HFFc6 (cell line): ENCODE measurements at places on chromosomes 2 and 18. TPM values are rescaled to one million over a fixed set of nuclear protein-coding genes. Genes with fewer than 3 reads are reported as not detected.

Gene TDRD15
- total RNA-seq: not detected in 3 replicates

Gene LYPD1
- 1.7 and 9.3 TPM in 2 replicates for total RNA-seq

Gene FZD7
- 114 to 139 TPM (median 121 TPM) in 3 replicates for total RNA-seq

Gene CYRIA
- total RNA-seq: not detected in 3 replicates

Gene STK36
- 21.1 to 29.0 TPM (median 25.9 TPM) in 3 replicates for total RNA-seq

Gene CHRNA1
- total RNA-seq: not detected in 3 replicates

Gene KIF5C
- total RNA-seq: 0.38 to 0.93 TPM (median 0.69 TPM) in 3 replicates

Gene UGT1A3
- total RNA-seq: not detected in 3 replicates

Gene GPR45
- not detected in 3 replicates for total RNA-seq

Gene COLEC12
- 0.05 and 0.14 TPM in 2 replicates for total RNA-seq

- no peak for DNase-seq
Measured at GRCh38 chr2:72024451-72025175, 123.0 kb downstream of the CYP26B1 start.

DNA sequence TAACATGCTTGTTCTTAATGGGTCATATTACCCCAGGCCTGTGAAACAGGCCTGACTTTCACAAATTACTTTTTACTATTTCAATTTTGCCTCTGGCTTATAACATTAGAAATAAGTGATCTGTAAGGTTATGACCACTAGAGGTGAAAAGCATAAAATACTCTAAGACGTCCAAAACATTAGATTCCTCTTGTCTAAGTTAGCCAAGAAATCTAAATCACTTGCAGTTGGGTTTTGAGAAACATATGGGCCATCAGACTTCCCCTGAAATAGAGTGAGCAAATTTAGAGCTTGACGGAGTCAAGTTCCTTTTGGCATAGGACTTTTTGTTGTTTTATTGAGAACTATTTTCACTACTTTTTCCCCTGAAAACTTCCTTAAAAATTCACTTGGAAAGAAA is 32.7 kb upstream of the RIT2 start:
- no peak for DNase-seq

DNA sequence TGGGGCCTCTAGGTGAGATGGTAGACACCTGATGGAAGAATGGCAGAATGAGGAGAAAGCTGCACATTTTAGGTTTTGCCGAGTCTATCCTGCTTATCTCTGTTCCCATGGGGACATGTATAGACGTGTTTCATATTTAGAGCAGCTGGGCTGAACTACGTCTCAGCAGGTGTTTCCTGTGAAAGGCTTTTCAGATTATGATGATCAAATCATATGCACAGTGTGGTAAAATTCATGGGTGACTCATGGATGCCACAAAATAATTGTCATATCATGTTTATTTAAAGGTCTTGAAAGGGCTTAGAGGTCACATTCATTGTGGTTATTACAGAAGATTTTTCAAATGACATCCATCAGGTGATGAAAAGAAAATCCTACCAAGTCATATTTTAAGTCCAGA is 90.5 kb downstream of the ICOS start:
- DNase-seq: no peak

- DNase-seq: no peak
Measured at GRCh38 chr18:3592864-3593263, 142.9 kb downstream of the TGIF1 start.

GRCh38 chr2:201644001-201644400 is 698 bp upstream of the TMEM237 start:
- no peak for DNase-seq

- DNase-seq: no peak
Measured at GRCh38 chr2:226855787-226856186, 19.9 kb downstream of the RHBDD1 start.

DNA sequence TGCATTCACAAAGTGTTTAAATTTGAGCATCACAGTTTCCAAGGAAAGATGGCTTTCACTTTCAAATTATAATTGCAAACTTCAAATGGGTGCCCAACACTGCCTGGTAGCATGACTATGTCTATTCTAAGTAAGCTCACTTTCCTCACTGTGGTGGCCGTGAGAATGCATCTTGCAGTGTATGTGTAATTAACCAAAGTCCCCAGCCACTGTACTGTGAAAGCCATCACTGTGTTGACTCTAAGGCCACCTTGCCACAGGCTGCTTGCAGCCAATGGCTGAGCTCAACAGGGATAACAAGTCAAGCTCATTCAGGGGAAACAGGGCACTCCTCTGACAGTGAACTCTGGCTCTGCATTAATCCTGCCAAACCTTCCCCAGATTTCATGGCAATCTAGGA is 43.3 kb upstream of the LGALSL start:
- DNase-seq: no peak

DNA sequence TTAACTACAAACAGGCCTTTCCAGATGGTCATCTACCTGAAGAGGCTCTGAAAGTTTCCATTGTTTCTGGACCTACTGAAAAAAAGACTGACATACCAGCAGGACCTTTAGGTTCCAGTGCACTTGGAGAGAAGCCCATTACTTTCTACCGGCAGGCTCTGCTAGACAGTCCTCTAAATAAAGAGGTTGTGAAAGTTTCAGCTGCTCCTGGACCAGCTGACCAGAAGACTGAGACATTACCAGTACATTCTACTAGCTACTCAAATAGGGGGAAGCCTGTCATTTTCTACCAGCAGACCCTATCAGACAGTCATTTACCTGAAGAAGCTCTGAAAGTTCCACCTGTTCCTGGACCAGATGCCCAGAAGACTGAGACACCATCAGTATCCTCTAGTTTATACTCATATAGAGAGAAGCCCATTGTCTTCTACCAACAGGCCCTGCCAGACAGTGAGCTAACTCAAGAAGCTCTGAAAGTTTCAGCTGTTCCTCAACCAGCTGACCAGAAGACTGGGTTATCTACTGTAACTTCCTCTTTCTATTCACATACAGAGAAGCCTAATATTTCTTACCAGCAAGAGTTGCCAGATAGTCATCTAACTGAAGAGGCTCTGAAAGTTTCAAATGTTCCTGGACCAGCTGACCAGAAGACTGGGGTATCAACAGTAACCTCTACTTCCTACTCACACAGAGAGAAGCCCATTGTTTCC is 65.8 kb downstream of the ALMS1 start:
- no peak for DNase-seq

DNA sequence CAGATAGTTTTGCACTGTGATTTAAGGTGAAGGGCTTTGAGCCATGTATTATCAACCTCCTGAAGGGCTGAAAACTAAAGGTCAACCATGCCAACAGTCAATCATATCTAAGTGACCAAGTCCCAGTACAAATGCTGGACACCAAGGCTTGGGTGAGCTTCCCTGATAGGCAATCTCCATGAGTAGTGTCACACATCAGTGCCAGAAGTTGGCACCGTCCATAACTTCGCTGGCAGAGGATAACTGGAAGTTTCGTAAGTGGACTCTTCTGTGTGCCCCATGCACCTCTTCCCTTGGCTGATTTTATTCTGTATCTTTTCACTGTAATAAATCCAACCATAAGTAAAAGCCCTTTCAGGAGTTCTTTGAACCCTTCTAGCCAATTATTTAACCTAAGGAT is 13.2 kb downstream of the REV1 start:
- no peak for DNase-seq

DNA sequence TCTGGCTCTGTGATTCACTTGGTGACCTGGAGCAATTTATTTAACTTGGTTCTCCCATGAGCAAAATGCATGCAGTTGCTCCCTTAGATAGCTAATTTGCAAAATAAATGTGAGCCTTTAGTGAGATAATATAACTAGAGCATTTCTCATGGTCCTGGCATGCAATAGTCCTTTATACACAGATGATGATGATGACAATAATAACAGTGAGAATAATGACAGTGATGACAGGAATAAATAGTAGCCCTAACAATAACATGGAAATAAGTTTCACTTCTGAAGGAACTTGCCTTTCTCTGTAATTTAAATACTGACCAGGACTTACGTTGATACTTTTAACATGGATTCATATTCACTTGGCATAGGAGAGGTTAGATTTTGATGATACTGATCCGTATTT is 49.2 kb downstream of the LPIN1 start:
- no peak for DNase-seq

DNA sequence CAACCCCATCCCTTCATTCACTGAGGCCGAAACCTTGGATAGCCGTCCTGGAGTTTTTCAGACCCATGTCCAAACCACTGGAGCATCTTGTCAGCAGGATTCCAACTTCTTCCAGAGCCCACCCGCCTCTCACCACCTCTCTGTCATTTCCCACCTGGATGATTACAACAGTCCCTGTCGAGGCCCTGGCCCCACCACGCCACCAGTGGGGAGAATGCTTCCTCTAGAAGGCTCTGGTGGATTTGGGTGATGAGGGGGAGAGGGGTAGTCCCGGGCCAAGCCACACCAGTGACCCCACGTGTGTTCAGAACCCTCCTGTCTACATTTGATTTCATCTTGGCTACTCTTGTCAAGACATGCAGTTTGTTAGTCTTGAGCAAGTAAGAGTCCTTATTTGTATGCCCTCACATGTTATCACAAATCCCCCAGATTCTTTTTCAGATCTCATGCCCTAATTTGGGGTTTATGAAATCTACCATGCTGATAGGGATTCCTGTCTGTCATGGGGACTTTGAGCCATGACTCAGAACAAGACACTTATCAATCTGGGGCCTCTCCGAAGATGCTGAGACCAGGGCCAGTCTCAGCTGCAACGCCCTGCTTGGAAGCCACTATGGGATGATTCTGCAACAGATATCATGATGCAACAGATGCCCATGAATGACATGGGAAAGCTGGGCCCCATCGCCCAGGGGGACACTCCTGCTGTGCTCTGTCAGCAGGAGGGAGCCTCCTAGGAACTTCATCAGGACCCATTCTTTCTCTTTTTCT is 186.1 kb downstream of the ZFP36L2 start:
- DNase-seq: no peak

DNA sequence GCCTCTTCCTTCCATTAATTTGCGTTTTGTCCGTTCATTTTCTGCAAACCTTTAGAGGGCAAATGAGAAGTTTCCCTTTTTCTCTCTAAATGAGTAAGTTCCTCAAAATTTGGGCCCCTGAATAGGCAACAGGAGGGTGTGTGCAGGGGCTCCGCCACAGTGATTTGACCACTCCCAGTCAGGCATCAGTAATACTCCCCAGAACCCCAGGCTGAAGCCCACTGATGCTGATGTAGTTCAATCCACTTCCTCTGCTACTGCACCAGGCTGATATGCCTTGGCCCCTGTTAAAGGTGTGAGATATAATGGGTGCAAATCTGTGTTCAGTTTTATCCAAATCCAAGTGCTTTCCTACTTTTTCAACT is 1150.0 kb downstream of the RPIA start:
- DNase-seq: no peak

GRCh38 chr18:50982802-50983179 is 15.0 kb downstream of the ELAC1 start:
- DNase-seq: no peak

- no peak for DNase-seq
Measured at GRCh38 chr2:196356332-196356731, 185.0 kb upstream of the STK17B start.

GRCh38 chr18:76467371-76468190 is 27.5 kb downstream of the ZNF516 start:
- DNase-seq: no peak

GRCh38 chr2:190126798-190127197 is 64.3 kb upstream of the MSTN start:
- no peak for DNase-seq

GRCh38 chr2:179049546-179050311 is at the start of gene CCDC141:
TSS of gene CCDC141 (minus strand) at chr2:179050137. CDS start at chr2:179049941, 196 bp downstream.
- DNase-seq: no peak

GRCh38 chr2:163667064-163667887 is 68.5 kb downstream of the FIGN start:
- DNase-seq: peak; percentile 67

DNA sequence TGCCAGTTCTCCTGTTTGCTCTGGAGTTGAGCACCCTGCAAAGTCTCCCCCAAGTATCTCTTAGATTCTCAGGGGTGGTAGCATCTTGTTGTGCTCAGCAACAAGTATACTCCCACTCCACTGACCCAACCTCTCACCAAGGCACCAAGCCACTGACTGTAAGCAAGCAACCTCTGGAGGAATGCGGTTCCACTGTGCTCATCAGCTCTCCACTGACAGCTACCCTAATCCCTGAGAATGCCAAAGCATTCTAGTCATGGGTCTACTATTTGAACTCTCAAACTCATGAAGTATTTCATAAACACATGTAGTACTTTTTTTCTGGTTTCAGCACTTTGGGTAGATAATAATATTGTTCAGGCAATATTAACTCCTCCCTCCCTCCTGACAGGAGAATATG is 170.0 kb downstream of the EPHA4 start:
- peak; percentile 68 for DNase-seq

DNA sequence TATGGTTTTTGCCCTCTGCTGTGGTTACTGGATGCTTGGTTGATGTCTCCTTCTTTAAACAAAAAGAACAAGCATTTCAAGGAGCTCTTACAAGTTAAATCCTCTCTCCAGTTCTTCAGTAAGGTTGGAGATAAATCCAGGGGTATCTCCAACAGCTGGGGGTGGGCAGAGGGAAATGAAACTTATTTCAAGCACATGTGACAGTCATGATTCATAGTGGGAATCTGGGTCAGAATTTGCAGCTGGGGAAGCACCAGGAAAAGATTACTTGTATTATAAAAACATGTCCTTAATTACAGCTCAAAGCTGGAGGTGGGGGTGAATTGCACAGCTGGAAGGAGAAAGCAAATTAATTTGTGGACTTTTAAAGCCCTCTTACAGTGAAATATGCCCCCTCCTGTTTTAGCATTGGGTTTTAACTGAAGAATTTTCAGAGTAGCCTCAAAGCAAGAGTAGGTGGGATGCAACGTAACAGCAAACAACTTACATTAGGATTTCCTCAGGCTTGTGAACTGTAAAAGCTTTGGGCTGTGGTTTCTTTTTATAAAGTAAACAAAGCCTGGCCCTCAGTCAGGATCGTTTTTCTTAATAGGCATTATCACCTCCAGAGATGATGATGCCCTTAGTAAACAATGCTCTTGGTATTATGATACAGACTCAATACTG is 596.4 kb downstream of the NYAP2 start:
- peak; percentile 35 for DNase-seq

GRCh38 chr2:112777036-112777435 is 7.3 kb downstream of the IL1A start:
- DNase-seq: no peak

DNA sequence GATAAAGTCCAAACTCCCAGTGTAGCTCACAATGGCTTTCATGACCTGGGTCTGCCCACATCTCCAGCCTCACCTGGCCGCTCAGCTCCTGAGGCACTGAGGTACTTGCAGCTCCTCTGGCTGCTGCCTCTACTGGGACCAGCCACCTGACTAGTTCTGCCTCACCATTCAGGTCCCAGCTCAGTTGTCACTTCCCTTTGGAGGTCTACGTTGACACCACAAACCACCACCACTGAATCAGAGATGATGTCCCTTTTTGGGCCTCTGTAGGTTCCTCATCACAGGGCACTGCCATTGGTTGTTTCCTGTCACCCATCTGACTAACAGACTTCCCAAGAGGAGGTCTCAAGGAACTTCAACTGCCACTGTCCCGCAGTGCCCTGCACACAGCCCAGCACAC is 21.2 kb downstream of the SPP2 start:
- no peak for DNase-seq
